M059J (cell line): ENCODE measurements at places on chromosomes 6 and 20.

GRCh38 chr6:158011478-158011920 lies 29.8 kb downstream of the SYNJ2 start:
- DNase-seq: peak; percentile 69

DNA sequence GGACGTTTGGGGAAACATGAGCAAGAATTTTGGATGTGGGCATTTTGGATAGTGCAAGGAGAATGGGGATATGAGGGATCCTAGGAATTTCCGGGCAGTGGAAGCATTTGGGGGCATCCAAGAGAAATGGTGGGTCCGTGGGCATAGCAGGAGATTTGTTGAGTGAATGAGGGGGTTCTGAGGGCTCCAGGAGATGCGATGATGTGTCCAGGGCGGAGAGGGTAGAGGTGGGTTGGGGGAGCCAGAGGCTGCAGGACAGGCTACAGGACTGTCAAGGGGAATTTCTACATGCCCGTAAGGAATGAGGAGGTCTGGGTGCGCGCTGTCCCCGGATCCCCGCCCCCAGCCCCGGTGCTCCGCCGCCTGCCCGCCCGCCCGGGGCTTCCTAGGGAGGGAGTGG lies 364 bp downstream of the FRS3 start:
- DNase-seq: no peak

- no peak for DNase-seq
Measured at GRCh38 chr20:41072915-41073314, 44.3 kb downstream of the TOP1 start.

GRCh38 chr20:4295226-4295625 lies 279.9 kb upstream of the RNF24 start:
- DNase-seq: no peak

DNA sequence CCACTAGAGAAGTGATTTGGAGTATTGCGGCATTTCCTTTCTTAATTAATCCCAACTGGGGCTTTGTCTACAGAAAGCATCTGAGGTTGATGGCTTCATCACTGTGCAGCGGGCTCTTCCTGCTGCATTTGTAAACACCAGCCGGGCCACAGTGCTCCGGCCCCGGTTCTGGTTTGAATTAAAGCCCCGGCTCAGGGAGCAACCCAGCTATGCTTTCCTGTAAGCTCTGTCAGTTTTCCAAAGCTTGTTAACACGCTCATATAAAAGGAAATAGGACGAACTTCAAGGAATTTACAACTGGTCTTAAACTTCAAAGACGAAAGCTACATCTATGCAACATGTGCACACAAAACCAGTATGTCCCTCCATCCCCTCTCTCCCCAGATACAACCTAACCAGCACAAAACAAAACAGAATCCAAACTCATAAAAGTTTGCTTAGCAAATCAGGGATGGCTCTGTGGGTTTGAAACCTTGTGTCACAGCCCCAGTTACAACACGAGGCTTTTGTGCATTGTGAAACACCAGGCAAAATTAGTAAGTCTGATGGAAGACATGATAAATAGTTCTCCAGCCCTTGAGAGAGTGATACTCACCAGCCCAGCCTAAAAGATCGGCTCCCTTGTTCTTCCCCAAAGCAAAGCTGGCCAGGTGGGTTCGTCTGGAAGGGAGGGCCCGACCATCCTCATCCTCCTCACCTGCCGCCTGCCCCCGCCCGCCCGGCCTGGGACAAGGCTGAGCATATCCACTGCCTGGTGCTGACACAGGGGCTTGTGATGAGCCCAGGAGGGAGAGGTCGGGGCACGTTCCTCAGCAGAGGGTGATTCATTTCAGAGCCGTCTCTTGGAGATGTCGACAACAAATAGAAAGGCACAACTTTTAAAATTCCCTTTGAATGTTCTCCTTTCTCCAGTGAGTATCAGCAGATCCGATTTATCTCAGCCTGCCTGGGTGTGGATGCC lies 197.9 kb downstream of the TFAP2C start:
- DNase-seq: peak; percentile 51

GRCh38 chr6:36387440-36388303 lies at the start of gene ETV7:
Gene ETV7, minus strand, starts transcription at chr6:36387669. Its CDS starts 128 bp downstream, at chr6:36387541.
- peak; percentile 75 for DNase-seq

GRCh38 chr20:45813006-45813340 lies 529 bp downstream of the UBE2C start:
- DNase-seq: no peak

DNA sequence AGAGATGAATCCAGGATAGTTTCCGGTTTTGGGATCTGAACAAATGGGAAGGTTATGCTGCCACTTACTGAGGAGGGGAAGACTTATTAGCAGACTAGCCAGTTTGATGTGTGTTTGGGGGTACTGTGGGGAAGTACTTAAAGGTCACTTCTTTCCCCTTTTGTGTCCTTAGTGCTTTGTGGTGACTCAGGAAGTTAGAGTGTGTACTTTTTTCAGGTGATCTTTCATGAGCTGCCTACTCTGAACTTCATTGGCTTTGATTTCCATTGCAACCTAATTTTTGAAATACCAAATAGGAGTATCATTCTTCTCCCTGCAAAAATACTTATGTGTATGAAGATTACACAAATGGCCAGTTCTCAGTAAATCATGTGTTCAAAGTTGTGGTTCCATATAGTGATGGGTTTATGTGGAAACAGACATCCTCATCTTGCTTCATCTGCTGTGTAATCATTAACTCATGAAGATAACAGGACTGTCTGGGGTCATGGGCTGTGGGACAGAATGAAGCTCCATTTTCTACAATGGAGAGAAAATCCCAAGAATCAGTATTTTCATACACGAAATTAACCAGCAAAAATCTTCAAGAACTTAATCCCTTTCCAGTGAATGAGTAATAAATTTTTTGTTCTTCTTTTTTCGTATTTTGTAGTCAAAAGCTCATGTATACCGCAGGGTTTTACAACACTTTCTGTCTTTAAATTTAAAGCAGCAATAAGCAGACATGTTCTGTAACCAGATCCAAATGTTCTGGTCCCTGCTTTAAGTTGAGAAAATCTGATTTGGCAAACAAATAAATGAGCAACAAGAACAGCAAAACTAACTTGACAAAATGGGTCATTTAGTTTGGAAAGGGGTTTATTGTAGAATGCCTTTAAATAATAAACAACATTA lies 272.2 kb upstream of the FLRT3 start:
- DNase-seq: no peak

GRCh38 chr20:45038745-45039474 lies 62.0 kb downstream of the KCNS1 start:
- DNase-seq: peak; percentile 27

DNA sequence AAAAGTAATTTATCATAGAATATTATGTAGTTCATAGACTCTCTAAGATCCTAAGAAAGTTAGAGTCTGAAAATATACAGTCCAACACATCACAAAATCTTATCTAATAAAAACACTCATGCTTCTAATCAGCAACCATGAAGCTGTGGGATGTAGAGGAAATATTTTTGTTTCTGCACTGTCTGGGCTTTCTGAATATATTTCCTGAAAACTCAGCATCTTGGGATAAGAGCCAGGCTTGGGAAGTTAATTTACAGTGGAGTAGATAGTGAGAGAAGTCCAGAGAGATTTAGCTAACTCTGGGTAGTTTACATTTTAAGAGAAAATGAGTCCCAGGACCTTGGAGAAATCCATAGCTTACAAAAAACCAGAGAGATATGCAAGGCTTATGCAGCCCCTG lies 150.4 kb upstream of the BMP5 start:
- no peak for DNase-seq

DNA sequence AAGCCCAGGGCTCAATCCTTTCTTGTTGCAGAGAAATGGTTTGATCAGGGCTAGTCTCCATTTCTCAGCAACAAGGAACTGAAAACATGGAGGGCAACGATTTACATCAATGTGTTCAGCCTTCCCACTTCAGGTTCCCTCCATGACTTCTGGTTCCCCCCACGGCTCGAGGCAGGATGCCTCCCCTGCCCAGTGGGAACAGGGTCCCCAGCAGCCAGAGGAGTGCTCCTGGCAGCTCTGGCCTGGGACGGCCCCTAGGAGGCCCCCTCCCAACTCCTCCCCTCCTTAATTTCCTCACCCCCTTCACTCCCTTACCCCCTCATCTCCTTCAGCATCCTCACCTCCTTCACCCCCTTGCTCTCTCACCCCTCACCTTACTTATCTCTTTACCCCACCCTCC lies 283.8 kb downstream of the CDC5L start:
- no peak for DNase-seq

DNA sequence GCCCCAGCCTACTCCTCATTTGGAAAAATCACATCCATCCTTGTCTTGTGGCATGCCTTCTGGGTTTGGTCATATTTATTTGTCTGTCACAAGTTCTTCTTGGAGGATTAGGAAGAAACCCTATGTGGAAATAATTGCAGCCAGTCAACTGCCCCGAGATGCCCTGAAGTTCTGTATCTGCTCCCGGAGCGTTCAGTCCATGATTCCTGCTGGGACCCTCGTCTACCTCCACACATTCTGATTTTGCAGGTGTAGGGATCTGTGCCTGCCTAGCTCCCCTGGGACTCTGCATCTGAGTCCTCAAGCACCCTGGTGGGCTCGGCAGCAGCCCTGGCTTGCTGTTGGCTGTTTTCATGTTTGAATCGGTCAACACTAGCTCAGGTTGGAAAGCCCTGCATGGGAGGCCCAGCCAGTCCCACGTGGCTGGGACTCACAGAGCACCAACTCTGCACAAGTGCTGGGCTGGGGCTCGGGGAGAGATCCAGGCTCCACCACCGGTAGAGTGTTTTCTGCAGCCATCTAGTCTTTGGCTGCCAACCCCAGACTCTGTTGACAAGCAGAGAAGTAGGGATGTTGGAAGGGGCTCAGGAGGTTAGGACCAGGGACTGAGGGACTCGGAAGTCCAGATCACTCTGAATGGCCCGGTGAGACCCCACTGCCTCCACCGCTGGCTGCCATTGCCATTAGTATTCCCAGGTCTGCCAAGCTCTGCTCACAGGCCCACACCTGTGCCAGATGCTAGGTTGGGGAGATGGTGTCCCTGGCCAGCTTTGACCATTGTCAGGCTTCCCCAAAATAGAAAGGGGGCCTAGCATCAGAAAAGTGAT lies 183.5 kb upstream of the CST7 start:
- DNase-seq: no peak

DNA sequence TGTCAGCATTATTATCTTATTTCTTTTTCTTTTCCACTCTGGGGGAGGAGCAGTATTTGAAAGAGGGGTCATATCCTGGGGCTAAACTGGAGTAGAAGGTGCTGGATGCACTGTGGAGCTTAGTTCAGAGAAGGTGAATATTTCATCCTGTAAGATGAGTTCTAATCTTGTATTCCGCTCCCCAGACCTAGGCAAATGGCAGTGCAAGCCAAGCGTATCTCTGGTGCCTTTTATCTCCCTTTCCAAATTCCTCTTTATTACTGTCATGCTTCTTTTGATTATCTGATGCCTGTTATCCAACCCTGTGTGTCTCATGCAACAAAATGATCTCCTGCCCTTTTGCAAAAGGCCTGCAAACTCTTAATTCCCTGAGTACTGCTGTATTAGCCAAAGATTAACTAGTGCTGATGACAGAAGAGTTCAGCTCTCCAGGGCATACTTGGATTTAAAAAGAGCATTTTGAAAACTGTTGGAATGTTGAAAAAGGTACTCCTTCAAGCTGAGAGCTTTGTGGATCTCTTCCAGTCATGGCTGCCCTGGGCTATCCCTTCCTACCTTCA lies 138.0 kb downstream of the CARMIL1 start:
- DNase-seq: no peak

GRCh38 chr6:135567375-135568083 lies 70.0 kb upstream of the AHI1 start:
- no peak for DNase-seq

- DNase-seq: no peak
Measured at GRCh38 chr6:104884867-104885517, 25.3 kb upstream of the HACE1 start.

DNA sequence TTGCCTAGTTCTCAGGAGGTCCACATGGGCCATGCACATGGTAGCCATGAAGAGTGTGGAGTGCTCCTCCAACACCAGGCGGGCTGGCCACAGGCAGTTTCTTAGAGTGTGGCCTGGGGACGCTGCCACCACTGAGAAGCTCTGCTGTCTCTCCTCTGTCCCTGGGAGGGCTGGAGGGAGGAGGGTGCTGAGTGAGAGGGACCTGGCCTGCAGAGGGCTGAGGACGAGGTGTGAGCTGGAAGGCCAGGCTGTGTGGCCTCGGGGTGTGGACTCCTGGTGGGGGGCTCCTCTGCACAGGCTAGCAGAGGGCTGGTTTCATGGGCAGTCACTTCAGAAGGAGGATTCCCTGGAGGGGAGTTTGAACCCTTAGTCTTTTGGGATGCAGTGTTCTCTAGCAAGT lies 39.7 kb downstream of the SYNJ2 start:
- DNase-seq: no peak

DNA sequence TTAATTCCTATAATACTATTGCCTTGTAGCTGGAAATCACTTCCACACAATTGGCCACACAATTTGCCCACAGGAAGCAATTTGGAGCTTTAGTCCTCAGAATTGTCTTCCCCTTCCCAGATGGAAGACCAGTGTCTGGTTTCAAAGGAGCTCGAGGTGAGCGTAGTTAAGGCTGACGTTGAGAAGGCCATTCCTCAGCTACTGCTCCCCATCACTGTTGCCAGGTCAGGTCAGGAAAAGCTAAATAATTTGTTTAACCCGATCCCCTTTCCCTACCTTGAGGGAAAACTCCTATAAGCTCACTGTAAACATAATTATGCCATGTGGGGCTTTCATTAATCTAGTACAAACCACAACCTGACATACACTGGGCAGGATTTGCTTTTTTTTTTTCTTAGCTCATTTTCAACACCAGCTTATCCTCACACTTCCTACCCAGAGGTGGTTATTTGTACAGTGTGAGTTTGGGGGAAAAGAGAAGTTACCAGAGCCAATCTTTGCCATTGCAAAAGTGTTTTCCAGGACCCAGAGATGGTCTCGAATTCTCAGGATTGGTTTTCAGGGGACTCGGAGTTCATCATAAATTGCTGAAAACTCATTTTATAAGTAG lies 242.7 kb downstream of the CLIC5 start:
- peak; percentile 89 for DNase-seq

DNA sequence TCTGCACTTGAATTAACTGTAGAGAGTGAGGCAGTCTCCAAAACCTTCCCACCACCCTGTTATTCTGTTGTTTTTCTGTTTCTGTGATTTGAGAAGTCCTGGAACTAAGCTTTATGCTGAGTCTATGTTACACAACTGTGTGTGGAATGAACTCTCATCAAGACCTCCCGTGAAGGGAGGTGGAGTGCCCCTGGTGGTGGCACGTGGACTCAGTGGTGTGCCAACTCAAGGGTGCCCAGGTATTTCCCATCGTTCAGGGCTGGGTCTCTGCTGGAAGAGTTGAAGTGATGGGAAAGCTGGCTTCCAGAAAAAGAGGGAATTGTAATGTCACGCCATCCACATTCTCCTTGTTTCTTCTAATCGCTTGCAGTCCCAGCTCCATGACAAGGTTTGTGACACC lies 374.2 kb downstream of the SMOC2 start:
- no peak for DNase-seq
